Glutamatergic neuron (in vitro differentiated cells): ENCODE measurements at places on chromosomes 16 and 17. TPM values are rescaled to one million over a fixed set of nuclear protein-coding genes. Genes with fewer than 3 reads are reported as not detected.

Gene HOXB1
- total RNA-seq, result not detected

Gene GPR179
- 0.07 TPM for total RNA-seq

Gene KRT31
- not detected for total RNA-seq

Gene PRRT2
- 91.0 TPM for total RNA-seq

GRCh38 chr16:89170346-89171215, 967 bp upstream of the CDH15 start:
- no peaks in the 10 kb centered on the region for H3K36me3 ChIP-seq
- no peak overlapping the region for H3K27ac ChIP-seq
- peaks cover 4% of the 10 kb centered on the region for H3K27me3 ChIP-seq
- H3K4me3 ChIP-seq, result peak overlapping the region; percentile 75

DNA sequence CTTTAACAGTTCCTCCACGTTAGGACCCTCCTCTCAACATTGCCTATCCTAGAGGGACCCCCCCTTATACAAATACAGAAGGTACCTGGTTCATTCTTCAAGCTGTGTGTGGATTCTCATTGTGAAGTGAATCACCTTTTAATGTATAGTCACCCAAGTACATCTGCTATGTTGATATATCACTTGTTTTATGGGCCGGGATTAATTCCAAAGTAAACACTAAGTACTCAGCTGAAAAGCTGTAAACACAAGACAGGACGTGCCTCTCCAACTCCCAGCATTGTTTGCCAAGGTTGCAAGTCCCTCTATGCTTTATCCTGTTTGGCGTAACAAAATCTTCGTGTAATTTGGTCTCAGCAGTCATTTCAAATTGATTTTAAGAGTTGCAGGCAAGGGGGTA, 123.6 kb downstream of the RBFOX1 start:
- DNase-seq, result no peak
- H3K27ac ChIP-seq, result no peak overlapping the region
- H3K27me3 ChIP-seq, result peaks cover 2% of the 10 kb centered on the region
- H3K4me3 ChIP-seq, result no peak overlapping the region

- H3K4me1 ChIP-seq, result no peaks in the 10 kb centered on the region
- H3K27ac ChIP-seq, result no peak overlapping the region
- no peaks in the 10 kb centered on the region for H3K36me3 ChIP-seq
- no peak overlapping the region for H3K4me3 ChIP-seq
Measured at GRCh38 chr16:80285104-80285503, 255.7 kb upstream of the DYNLRB2 start.
